ENCODE measurements at places on chromosomes 5 and 9.
A peak's percentile ranks its signal among the peaks of the same experiment; 100 is the strongest.

GRCh38 chr5:158514319-158514985 lies 585.3 kb downstream of the EBF1 start:
- DNase-seq: no peak

DNA sequence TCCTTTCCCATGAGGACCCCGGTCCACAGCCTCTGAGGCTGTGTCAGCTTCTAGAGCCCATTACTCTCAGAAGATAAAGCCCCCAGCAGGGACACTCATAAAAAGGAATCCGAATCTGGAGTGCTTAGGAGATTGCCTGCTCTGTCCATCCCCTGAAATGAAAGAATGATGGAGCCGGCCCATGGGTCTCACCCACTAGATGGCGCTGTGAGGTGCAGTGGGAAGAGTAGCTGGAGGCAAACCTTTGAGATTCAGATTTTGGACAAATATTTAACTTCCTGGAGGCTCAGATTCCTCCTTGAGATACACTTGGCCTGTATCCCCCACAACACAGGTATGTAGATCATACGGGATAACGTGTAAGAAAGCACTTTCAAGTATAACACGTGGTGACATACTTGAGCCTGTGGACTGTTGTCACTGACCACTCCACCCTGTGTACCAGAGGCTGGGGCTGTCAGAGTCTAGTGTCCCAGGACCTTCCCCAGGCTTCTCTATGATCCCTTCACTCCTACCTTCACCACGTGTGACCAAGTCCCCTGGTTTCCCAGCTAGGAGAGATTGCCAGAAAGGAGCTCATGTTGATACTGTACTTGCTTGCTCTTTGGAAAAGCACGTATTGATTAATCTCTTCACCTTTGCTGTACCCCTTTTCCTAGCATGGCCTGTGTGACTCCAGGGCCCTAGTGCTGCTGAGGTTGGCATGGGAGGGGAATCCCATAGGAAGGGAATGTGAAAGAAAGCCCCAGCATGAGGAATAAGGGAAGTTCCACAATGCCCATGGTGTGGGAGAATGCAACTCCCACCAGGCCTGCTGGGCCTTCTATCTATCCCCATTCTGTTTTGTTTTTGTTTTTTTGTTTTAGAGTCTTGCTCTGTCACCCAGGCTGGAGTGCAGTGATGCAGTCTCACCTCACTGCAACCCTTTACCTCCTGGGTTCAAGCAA lies 32.1 kb downstream of the TRMO start:
- peak; percentile 33 for DNase-seq

DNA sequence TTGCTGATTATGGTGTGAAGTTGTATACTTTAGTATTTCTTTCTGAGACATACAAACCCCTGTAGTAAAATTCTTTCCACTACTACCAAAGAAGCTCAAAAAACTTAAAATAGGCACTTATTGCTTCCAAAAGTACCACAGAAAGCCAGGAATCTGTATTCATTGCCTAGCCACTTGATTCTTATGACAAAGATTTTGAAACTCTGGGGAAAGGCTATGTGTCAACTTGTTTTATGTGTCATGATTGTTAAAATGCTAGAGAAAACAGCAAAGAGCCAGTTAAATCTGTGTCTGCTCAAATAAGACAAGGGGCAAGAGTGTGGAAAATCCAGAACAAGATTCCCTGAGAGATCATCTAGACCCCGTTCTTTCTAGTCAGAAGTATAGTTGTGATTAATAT lies 6.0 kb downstream of the KIF2A start:
- no peak for DNase-seq

GRCh38 chr5:11531811-11532555 lies 372.3 kb downstream of the CTNND2 start:
- DNase-seq: no peak

GRCh38 chr5:82004511-82004910 lies 32.7 kb downstream of the ATG10 start:
- no peak for DNase-seq

- DNase-seq: no peak
Observed at GRCh38 chr9:16315720-16316119, 554.8 kb downstream of the BNC2 start.

- no peak for DNase-seq
Observed at GRCh38 chr9:36045610-36046009, 8.9 kb downstream of the RECK start.

DNA sequence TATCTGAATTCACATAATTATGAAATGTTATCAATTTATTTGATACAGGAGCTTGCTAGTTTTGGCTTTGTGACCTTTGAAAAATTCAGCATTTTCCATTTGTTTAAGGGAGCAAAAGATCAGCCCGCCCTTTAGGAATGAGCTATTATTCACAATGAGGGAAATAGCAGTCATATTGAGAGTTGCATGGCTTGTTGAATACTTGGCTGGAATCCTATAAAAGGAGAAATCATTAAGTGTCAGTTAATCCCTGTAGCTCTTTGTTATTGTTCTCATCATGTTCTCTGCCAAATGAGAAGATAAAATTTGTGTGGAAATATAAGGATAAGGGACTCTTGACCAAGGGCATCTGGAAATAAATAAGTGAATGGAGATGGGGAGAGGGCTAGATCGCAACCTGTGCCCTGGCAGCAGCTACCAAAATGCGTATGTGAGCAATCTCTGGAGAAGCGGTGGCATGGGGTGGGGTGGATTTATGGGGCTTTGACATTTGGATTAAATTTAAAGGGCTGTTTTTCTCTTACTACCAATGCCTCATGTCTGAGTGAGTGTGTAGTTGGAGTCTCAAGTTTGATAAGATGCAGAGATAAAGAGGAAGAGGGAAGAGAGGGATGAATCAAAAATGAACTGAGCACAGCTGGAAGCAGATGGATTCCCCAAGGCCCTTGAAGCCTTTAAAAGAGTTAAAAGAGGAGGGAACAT lies 237.6 kb downstream of the NNT start:
- no peak for DNase-seq

- no peak for DNase-seq
Observed at GRCh38 chr5:106574820-106575219, 1095.9 kb downstream of the EFNA5 start.

DNA sequence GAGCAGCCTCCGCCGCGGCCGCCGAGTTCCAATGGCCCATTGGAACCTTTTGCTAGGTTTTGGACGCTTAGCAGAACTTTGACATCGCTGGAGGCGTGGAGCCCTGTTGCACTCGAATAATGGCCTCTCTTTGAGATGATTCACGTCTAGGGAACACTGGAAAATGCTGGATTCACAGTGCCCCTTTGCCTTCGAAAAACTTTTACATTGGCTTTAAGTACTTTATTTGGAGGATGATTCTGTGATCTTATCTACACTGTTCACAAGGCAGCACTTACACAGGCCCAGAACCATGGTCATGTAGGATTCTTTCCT lies 536 bp upstream of the PPIC start:
- no peak for DNase-seq

- no peak for DNase-seq
Observed at GRCh38 chr5:1032551-1033027, 24.0 kb downstream of the NKD2 start.

GRCh38 chr5:11803436-11803835 lies 100.8 kb downstream of the CTNND2 start:
- DNase-seq: no peak

GRCh38 chr9:113463418-113464285 lies at the start of gene RGS3:
TSS of gene RGS3 (plus strand) at chr9:113463727. CDS start at chr9:113463803, 76 bp downstream.
- DNase-seq: no peak

DNA sequence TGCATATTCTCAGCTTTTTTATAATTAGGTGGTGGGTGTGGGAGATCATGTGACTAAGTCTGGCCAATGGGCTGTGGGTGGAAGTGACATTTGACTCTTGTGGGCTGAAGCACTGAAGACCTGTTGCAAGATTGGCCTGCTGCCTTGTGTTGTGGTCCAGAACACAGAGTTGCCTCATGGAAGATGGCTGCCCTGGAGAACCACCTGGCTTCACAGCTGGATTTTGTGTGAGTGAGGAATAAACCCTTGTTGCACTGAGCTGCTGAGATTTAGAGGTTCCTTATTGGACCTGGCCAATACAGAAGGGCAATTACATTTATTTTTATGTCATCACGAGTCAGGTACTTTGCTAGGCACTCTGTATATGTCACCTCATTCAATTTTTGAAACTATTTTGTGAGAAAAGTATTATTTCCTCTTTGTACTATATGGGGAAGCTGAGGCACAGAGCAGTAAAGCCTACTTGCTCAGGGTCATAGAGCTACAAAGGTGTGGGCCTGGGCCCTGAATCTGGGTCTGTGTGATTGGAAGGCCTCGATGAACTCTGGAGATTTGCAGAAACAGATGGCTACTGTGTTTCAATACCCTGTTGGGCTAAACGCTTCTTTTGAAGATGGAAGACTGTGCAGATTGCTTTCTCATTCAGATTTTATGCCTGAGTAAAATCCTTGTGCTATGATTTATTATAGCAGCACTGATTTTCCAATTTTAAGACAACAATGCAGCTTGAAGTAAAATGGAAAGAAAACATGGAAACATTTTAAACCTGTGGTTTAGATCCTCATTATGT lies 71.2 kb upstream of the TBC1D2 start:
- DNase-seq: no peak

GRCh38 chr5:42490831-42491230 lies 67.6 kb downstream of the GHR start:
- DNase-seq: no peak

- no peak for DNase-seq
Observed at GRCh38 chr9:23858234-23858633, 32.2 kb upstream of the ELAVL2 start.

- DNase-seq: no peak
Observed at GRCh38 chr5:164577742-164578141, 1072.3 kb downstream of the MAT2B start.

GRCh38 chr9:90890146-90890810 lies 88.7 kb downstream of the SYK start:
- no peak for DNase-seq

DNA sequence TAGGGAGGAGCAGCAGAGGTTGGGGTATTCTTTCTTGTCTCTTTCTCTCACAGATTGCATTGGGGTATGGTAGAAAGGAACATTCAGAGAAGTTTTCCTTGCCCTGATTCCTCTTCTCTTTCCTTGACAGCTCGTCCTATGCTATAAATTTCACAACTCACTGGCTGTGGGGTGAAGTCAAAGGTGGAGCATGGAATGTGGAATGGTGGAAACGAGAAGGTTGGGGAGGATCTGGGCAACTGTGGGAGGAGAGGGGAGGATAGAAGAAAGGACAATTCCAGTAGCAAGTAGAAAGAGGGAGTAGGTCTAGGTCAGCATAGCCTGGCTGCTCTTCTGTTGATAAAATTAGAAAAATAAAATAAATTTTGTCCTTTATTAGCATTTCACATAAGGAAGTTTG lies 39.0 kb upstream of the POC5 start:
- DNase-seq: no peak

GRCh38 chr5:112025757-112026156 lies 268.8 kb upstream of the NREP start:
- DNase-seq: no peak

- no peak for DNase-seq
Observed at GRCh38 chr5:173472164-173472563, 143.9 kb upstream of the STC2 start.

GRCh38 chr5:108524564-108524963 lies 142.7 kb upstream of the FBXL17 start:
- DNase-seq: no peak

DNA sequence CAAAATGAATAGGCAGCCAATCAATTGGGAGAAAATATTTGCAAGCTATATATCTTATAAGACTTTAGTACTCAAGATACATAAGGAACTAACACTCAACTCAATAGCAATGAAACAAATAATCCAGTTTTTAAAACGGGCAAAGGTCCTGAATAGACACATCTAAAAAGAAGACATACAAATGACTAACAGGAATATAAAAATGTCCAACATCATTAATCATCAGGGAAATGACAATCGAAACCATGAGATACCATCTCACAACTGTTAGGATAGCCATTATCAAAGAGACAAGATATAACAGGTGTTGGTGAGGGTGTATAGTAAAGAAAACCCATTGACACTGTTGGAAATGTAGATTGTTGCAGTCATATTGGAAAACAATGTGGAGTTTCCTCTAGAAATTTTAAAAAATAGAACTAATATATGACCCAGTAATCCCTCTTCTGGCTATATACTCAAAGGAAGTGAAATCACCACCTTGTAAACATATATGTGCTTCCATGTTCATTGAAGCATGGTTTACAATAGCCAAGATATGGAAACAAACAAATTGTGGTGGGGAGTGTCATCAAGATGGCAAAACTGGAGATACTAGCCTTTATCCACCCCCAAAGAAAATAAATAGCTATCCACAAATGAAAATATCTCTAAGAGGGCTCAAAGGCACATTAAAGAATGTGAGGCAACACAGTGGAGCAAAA lies 13.9 kb upstream of the BTNL3 start:
- no peak for DNase-seq

DNA sequence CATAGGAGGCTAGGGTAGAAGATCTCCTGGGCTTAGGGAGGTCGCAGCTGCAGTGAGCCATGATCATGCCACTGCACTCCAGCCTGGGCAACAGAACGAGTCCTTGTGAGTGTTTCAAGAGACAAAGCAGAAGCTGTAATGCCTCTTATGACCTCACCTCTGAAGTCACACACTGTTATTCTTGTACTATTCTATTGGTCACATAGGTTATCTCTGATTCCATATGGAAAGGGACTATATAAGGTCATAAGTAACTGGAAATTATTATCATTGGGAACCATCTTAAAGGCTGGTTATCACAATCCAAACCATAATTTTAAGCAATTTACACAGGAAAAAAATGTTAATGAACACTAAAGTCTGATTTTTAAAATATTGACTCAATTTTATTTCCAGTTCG lies 17.9 kb upstream of the AFF4 start:
- DNase-seq: no peak

DNA sequence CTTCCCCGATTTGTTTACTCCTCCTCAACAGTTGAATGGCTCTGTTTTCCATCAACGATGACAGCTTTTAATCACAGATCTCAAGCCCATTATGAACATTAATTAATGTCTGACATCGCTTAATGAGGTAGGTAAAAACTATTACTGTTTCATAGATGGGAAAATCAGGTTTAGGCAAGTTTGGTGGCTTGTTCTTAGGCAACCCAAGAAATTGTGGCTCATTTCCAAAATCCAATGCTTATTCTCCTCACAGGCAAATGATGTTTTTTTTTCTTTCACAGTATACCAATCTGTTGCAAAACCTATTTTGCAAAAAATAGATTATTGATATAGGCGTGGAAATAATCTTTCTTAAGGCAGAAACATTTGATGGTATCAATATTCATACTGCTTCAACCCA lies 70.8 kb upstream of the CHD1 start:
- DNase-seq: no peak

- no peak for DNase-seq
Observed at GRCh38 chr5:68319706-68320412, 104.3 kb downstream of the PIK3R1 start.
